ENCODE measurements at places on chromosomes 2 and 18. TPM values are rescaled to one million over a fixed set of nuclear protein-coding genes. Genes with fewer than 3 reads are reported as not detected.

CHRND gene
- not detected for polyA plus RNA-seq

CRYGD gene
- not detected for polyA plus RNA-seq

INPP1 gene
- 5.7 TPM for polyA plus RNA-seq

HOXD1 gene
- polyA plus RNA-seq, result not detected

ASB18 gene
- not detected for polyA plus RNA-seq

SCTR gene
- polyA plus RNA-seq, result not detected

DSG1 gene
- not detected for polyA plus RNA-seq

GTF2A1L gene
- 0.36 TPM for polyA plus RNA-seq

TWIST2 gene
- polyA plus RNA-seq, result 10.2 TPM

CYP26B1 gene
- polyA plus RNA-seq, result 0.26 TPM

SPAG16 gene
- polyA plus RNA-seq, result 20.5 TPM

WNT10A gene
- polyA plus RNA-seq, result 0.02 TPM

All from SK-N-SH (cell line).